Fibroblast of lung (primary cell): ENCODE measurements at places on chromosomes 12 and 14. TPM values are rescaled to one million over a fixed set of nuclear protein-coding genes. Genes with fewer than 3 reads are reported as not detected.

DNA sequence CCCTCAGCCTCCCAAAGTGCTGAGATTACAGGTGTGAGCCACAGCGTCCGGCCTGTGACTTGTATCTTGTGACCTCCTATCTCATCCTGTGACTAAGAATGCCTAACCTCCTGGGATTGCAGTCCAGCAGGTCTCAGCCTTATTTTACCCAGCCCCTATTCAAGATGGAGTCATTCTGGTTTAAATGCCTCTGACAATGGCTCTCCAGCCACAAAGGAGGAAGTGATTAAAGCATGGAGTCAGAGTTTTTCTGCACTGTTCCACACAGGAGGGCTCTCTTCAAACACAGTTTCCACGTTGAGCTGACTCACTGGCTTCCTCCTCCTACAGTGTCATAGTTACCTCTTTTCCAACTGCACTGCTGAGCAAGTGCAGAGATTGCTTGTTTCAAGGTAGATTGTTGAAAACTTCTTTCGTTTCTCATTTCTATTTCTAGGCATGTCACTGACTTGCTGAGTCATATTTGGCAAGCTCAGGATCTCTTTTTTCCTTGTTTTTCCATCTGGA lies 383.8 kb downstream of the PCNX1 start:
- DNase-seq: peak; percentile 54
- H3K27ac ChIP-seq: no peak overlapping the region
- no peaks in the 10 kb centered on the region for H3K36me3 ChIP-seq
- no peak overlapping the region for H3K4me3 ChIP-seq
- H3K27me3 ChIP-seq: no peaks in the 10 kb centered on the region

DNA sequence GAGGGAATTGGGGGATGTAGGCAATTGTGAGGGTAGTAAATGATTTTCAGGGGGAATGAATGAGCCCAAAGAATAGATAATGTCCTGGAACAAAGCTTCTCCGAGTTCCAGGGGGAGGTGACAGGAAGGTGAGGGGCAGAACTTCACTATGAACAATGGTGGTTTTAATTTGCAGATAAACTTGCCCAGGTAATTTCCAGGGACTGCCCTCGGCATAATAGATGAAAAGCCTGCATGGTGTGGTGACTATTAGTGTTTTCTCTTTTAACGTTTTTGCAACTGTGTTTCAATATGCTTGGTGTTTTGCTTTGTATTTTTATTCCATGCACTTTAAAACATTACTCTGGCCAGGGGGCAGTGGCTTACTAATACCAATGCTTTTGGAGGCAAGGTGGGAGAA lies 325.2 kb upstream of the RGS6 start:
- H3K27me3 ChIP-seq: no peaks in the 10 kb centered on the region
- H3K27ac ChIP-seq: no peak overlapping the region
- H3K36me3 ChIP-seq: peaks cover 1% of the 10 kb centered on the region
- no peak overlapping the region for H3K4me3 ChIP-seq
- no peak for DNase-seq

DNA sequence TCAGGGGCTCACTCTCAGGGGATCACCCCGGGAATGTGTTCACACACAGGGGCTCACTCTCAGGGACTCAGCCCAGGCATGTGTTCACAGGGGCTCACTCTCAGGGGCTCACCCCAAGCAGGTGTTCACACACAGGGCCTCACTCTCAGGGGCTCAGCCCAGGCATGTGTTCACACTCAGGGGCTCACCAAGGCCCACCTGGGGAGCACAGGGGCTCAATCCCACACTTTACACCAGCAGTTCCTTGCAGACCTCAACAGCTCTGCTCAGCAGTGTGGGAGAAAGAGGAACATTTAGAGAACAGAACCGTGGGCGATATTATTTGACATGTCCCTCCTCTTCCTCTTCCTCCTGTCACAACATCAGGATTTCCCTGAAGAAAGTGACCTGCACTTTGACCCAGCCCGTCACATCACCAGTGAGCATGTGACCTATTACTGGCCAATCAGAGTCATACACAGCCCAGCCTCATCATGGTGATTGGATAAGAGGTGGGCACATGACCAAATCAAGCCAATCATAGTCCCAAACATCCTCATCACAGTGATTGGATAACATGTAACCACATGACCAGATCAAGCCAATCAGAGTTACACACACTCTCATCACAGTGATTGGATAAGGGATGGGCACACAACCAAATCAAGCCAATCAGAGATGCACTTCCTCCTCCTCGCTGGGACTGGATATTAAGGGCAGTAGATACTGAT lies 359.4 kb upstream of the SFSWAP start:
- no peak overlapping the region for H3K4me3 ChIP-seq
- no peaks in the 10 kb centered on the region for H3K36me3 ChIP-seq
- no peaks in the 10 kb centered on the region for H3K4me1 ChIP-seq
- H3K27ac ChIP-seq: no peak overlapping the region

SERPINA5 gene
- total RNA-seq: not detected in 2 replicates

RAN gene
- 409 and 445 TPM in 2 replicates for total RNA-seq
